Brain (organoid and tissue), 16 donors: ENCODE measurements at places on chromosomes 5 and 9.

GRCh38 chr5:115641948-115642347, 16.1 kb upstream of the TMED7 start:
- DNase-seq, result no peak

DNA sequence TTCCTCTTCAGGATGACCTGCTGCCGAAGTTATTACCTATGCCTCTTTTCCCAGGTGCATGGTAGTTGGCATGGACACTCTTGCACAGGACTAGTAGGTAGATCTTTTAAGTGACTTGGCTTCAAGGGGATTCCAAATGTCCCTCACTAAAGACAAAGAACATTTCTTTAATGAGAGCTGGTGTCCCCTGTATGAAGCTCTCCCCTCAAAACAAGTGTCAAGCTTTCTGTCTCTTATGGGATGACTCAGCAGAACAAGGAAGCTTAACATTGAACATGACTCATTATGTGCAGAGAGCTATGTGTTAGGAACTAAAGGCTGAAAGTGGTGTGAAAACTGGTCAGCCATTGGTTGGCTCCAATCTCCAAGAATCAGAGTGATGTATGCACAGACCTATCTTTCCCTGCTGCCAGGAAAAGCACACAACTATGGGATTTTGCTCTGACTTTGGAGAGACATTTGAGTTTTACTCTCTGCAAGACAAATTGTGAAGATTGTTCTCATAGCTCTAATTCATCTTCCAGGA, 120.5 kb downstream of the PRDM6 start:
- no peak for DNase-seq

DNA sequence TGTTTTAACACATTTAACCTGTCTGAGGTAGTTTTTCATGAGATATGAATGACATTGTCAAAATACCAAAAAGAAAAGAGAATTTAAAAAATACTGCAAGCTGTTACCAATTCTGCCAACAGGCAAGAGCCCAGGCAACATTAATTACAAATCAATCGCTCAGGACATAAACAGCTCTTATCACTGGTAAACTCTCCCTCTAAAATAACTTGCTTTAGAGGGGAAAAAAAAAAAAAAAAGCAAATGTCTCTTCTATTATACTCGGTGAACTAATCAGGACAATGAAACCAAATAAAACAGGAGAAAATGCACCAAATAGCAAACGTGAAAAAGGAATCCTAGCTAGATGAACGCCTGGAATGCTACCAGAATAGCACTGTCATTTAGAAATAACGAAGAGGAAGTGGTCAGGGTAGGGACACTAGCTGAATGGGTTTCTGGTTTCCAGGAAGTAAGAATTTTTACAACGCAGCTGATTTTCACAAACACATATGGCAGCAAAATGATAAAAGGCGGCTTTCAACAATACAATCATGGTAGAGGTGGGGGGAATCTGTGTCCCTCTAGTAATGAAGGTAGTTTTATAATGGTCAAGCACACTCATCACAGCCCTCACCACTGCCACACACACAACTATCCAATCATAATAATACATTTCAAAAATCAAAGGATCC, 94.9 kb downstream of the DENND1A start:
- no peak for DNase-seq

DNA sequence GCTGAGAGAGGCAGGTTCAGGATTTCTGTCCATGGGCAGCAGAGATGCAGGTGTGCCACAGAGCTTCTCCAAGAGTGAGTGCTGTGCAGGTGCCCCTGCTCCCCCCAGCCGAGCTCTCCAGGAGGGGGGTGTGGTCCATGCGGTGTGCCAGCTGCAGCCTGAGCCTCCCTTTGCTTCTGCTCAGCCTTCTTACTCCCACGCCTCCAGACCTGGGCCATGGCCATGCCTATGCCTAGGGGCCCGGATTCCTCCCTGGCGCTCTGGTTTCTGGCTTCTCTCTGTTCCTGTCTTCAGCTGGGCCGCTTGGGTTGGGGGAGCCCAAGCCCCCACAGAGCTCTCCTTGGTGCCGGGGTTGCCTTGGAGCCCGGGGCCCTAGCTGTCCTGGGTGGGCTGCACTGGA, 133.3 kb downstream of the CACNA1B start:
- no peak for DNase-seq

GRCh38 chr5:139306197-139306596, 12.7 kb downstream of the MATR3 start:
- no peak for DNase-seq

DNA sequence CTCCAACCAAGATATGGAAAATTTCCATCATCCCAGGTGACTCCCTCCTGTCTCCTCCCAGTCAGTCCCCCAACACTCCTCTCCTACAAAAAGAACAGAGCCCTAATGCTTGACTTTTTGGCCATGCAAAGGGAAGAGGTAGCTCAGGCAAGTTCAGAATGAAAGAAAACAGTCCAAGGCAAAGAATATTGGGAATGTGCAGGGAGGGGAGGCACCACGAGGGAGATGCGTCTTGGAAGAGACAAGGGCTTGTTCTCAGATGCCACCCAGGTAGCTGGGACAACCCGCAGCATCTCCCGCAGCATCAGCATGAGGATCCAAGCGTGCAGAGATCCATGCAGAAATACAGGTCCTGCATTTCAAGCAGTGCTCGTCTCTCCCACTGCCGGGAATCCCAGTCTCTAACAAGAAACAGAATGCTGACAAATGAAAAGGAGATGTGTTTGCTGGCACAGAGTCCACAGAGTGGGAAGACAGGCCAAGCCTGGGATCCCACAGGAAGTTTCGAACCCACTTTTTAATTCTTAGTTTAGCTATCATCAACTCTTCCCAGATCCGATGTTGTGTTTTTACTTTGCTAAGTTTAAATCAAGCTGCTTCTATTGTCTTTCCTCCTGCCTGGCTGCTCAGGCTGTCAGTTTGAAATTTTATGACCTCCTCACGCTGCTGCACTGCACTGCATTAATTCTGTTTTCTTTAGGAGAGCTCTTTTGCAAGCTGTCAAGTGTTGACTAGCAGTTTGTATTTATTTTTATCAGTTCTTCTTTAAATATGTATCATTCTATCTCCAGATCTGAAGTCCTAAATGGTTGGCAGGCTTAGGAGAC, 86.8 kb upstream of the OSMR start:
- peak; percentile 84 for DNase-seq
